ENCODE measurements at places on chromosomes 13 and 19. TPM values are rescaled to one million over a fixed set of nuclear protein-coding genes. Genes with fewer than 3 reads are reported as not detected.

IRF2BP1 gene
- 22.1 TPM for polyA plus RNA-seq

ZNF563 gene
- 0.66 TPM for polyA plus RNA-seq

GMIP gene
- 5.7 TPM for polyA plus RNA-seq

MARK4 gene
- polyA plus RNA-seq = 22.4 TPM

TTC9B gene
- 0.24 TPM for polyA plus RNA-seq

MYO1F gene
- 1.4 TPM for polyA plus RNA-seq

ATP12A gene
- polyA plus RNA-seq = 1.3 TPM

KLF1 gene
- polyA plus RNA-seq = 1.0 TPM

ZNF566 gene
- 6.9 TPM for polyA plus RNA-seq

ZNF813 gene
- polyA plus RNA-seq = 1.9 TPM

RPL18 gene
- 2,789 TPM for polyA plus RNA-seq

CYP2F1 gene
- polyA plus RNA-seq = 0.17 TPM

ZNF20 gene
- polyA plus RNA-seq = 0.75 TPM

ERICH4 gene
- not detected for polyA plus RNA-seq

ZNF470 gene
- polyA plus RNA-seq = 1.9 TPM

ZNF418 gene
- 8.1 TPM for polyA plus RNA-seq

PCDH17 gene
- polyA plus RNA-seq = 0.31 TPM

POU2F2 gene
- 5.0 TPM for polyA plus RNA-seq

PGLYRP1 gene
- not detected for polyA plus RNA-seq

PRTN3 gene
- polyA plus RNA-seq = 3.1 TPM

LCP1 gene
- polyA plus RNA-seq = 0.35 TPM

CEACAM4 gene
- polyA plus RNA-seq = not detected

TMEM272 gene
- polyA plus RNA-seq = 0.06 TPM

GARIN5A gene
- 31.5 TPM for polyA plus RNA-seq

ERF gene
- polyA plus RNA-seq = 67.6 TPM

ZNF829 gene
- 0.97 TPM for polyA plus RNA-seq

TM9SF2 gene
- polyA plus RNA-seq = 40.0 TPM

Measured in H1 (cell line).